ENCODE measurements at places on chromosomes 3 and 15. TPM values are rescaled to one million over a fixed set of nuclear protein-coding genes. Genes with fewer than 3 reads are reported as not detected.
A peak's percentile ranks its signal among the peaks of the same experiment; 100 is the strongest.

- no peaks in the 10 kb centered on the region for H3K36me3 ChIP-seq
- H3K4me3 ChIP-seq: no peak overlapping the region
- peak overlapping the region; percentile 45 for H3K27ac ChIP-seq
- no peak for DNase-seq
- no peaks in the 10 kb centered on the region for H3K27me3 ChIP-seq
These were observed 82.8 kb downstream of the MAGI1 start for GRCh38 chr3:65955792-65956477.

The ZNF660 gene
- total RNA-seq: 7.8 TPM

The CHRFAM7A gene
- total RNA-seq: 8.7 TPM

The GOLGA6A gene
- total RNA-seq: 6.0 TPM

DNA sequence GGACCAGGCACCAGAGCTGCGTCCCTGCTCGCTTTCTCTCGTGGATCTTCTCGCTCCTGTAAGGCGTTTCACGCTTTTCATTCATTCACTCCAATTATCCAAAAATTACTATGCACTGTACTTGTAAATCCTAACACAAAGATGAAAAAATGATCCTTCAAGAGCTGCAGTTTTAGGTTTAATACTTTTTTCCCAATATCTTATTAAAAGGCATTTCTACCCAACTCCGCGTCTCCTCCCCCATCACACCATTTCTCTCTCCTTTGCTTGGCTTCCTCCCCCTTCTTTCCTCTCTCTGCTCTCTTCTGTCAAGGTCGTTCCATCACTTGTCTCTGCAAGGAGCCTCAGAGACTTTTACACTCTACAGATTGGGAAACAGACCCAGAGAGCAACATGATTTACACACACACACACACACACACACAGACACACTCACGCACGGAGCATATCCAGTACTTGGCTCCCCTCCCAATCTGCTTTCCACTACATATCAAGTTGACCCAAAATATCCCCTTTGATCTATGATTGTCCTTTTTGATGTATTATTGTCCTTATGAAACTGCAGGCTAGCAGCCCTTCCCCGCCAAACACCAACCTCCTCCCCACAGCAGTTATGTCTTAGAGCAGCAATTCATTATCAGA, 479 bp upstream of the CLDN1 start:
- H3K4me1 ChIP-seq: peaks cover 57% of the 10 kb centered on the region
- no peak for DNase-seq
- H3K27ac ChIP-seq: peak overlapping the region; percentile 58
- no peaks in the 10 kb centered on the region for H3K36me3 ChIP-seq
- peaks cover 18% of the 10 kb centered on the region for H3K27me3 ChIP-seq

DNA sequence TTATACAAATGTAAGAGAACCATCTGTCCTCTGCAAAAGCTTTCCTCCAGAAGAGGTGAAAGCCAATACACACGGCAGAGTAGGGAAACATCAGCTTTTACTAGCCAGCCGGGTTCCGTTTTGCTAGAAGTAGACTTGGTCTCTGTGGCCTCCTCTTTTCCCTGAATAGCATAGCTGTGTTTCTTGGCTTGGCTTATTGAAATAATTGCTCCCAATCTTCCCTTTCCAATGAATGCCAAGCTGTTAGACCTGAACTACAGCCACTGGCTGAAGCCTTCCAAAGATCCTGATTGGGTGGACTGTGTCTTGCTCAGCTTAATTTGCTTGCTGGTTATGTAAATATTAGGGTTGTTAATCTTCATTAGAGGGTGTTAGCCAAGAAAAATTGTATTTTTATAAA, 157.8 kb upstream of the ROPN1 start:
- H3K36me3 ChIP-seq: peaks cover 3% of the 10 kb centered on the region
- peaks cover 7% of the 10 kb centered on the region for H3K4me1 ChIP-seq
- H3K27ac ChIP-seq: no peak overlapping the region
- H3K27me3 ChIP-seq: no peaks in the 10 kb centered on the region

The SCAMP5 gene
- total RNA-seq: 70.1 TPM

The CIB2 gene
- total RNA-seq: 45.2 TPM

GRCh38 chr15:65926899-65927298, 57.6 kb downstream of the RAB11A start:
- no peak overlapping the region for H3K4me3 ChIP-seq
- H3K4me1 ChIP-seq: peaks cover 5% of the 10 kb centered on the region
- DNase-seq: no peak
- no peak overlapping the region for H3K27ac ChIP-seq
- no peaks in the 10 kb centered on the region for H3K36me3 ChIP-seq

- peaks cover 4% of the 10 kb centered on the region for H3K36me3 ChIP-seq
- peaks cover 35% of the 10 kb centered on the region for H3K4me1 ChIP-seq
- H3K4me3 ChIP-seq: no peak overlapping the region
- no peak overlapping the region for H3K27ac ChIP-seq
These were observed 2.3 kb upstream of the TGFBR2 start for GRCh38 chr3:30604093-30604492.

GRCh38 chr3:97871801-97872524, 50.2 kb downstream of the CRYBG3 start:
- no peaks in the 10 kb centered on the region for H3K4me1 ChIP-seq
- DNase-seq: no peak
- no peaks in the 10 kb centered on the region for H3K27me3 ChIP-seq
- H3K36me3 ChIP-seq: peaks cover 46% of the 10 kb centered on the region

DNA sequence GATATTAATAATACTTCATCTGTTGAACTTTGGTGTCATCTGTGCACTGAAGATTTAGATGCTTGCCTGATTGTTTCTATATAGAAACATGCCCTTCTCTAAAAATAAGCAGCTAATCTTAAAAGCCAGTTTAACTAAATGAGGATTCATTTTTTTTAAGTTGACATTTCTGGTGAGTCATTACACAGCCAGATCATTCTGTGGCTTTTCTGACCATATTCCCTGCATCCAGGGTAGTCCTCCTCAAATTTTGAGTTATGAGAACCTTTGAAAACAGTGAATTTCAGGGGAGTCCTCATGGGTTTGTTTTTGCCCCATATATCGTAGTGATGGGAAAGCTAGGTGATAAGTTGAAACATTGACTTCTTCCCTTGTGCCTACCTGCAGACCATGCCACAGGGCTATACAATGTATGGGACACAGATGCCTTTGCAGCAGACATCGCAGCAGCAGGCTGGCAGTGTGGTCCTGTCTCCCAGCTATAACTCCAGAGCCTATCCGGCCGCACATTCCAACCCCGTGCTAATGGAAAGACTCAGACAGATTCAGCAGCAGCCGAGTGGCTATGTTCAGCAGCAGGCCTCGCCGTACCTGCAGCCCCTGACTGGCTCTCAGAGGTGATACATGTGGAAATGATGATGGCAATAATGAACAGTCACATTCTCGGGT, 26.5 kb upstream of the P2RY12 start:
- H3K4me3 ChIP-seq: no peak overlapping the region
- no peak for DNase-seq
- H3K4me1 ChIP-seq: 0 out of 2 replicates have a peak, but pooled peaks cover 3% of the 10 kb centered on the region
- H3K36me3 ChIP-seq: peaks cover 13% of the 10 kb centered on the region
- H3K27me3 ChIP-seq: no peaks in the 10 kb centered on the region

DNA sequence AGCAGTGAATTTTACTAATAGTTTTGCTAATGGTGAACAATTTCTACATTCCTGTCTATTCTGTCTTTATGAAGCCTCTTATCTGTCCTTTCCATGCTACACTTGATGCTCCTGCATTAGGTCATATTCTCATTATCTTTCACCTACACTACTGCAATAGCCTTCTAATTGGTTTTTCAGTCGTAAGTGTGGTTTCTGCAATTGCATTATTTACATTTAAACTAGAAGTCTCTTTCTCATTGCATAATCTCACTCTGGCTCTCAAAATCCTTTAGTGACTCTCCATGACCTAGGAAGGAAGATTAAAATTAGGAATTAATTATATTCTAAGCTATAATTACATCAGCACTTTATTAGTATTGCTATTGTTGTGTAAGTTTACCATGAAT, 686.5 kb downstream of the IGSF11 start:
- no peak overlapping the region for H3K27ac ChIP-seq
- no peaks in the 10 kb centered on the region for H3K27me3 ChIP-seq
- H3K4me1 ChIP-seq: no peaks in the 10 kb centered on the region
- peaks cover 8% of the 10 kb centered on the region for H3K36me3 ChIP-seq
- no peak overlapping the region for H3K4me3 ChIP-seq

GRCh38 chr3:113063126-113063894, 72.5 kb downstream of the GTPBP8 start:
- no peak overlapping the region for H3K4me3 ChIP-seq
- DNase-seq: no peak
- no peak overlapping the region for H3K27ac ChIP-seq

The TNFAIP8L3 gene
- 0.25 TPM for total RNA-seq

The IL20RB gene
- 2.3 TPM for total RNA-seq

GRCh38 chr3:124886168-124887056, 753 bp downstream of the ITGB5 start:
- H3K27me3 ChIP-seq: no peaks in the 10 kb centered on the region
- peaks cover 12% of the 10 kb centered on the region for H3K36me3 ChIP-seq
- peak; percentile 54 for DNase-seq
- H3K4me1 ChIP-seq: peaks cover 78% of the 10 kb centered on the region
- H3K27ac ChIP-seq: peak overlapping the region; percentile 93

GRCh38 chr3:127079211-127079610, 96.3 kb downstream of the PLXNA1 start:
- H3K4me3 ChIP-seq: no peak overlapping the region
- no peak overlapping the region for H3K27ac ChIP-seq
- no peaks in the 10 kb centered on the region for H3K36me3 ChIP-seq

The MLF1 gene
- total RNA-seq: 31.9 TPM

The ISY1 gene
- total RNA-seq: 21.4 TPM

- H3K27me3 ChIP-seq: no peaks in the 10 kb centered on the region
- H3K27ac ChIP-seq: no peak overlapping the region
- H3K4me1 ChIP-seq: peaks cover 10% of the 10 kb centered on the region
- no peaks in the 10 kb centered on the region for H3K36me3 ChIP-seq
- DNase-seq: no peak
These were observed 50.6 kb downstream of the CFAP20DC start for GRCh38 chr3:58999134-58999773.

The ERICH6 gene
- not detected for total RNA-seq

GRCh38 chr3:60933824-60934223, 317.4 kb downstream of the FHIT start:
- H3K36me3 ChIP-seq: no peaks in the 10 kb centered on the region
- no peak overlapping the region for H3K4me3 ChIP-seq
- H3K27me3 ChIP-seq: no peaks in the 10 kb centered on the region
- no peak for DNase-seq
- no peak overlapping the region for H3K27ac ChIP-seq
- peaks cover 11% of the 10 kb centered on the region for H3K4me1 ChIP-seq

GRCh38 chr15:36658898-36659639, 79.6 kb downstream of the CDIN1 start:
- H3K4me1 ChIP-seq: peaks cover 2% of the 10 kb centered on the region
- no peak overlapping the region for H3K27ac ChIP-seq
- H3K27me3 ChIP-seq: no peaks in the 10 kb centered on the region
- no peak overlapping the region for H3K4me3 ChIP-seq
- H3K36me3 ChIP-seq: peaks cover 11% of the 10 kb centered on the region

GRCh38 chr3:78736863-78737262, 1030.9 kb downstream of the ROBO1 start:
- H3K27me3 ChIP-seq: no peaks in the 10 kb centered on the region
- peaks cover 36% of the 10 kb centered on the region for H3K4me1 ChIP-seq
- no peak overlapping the region for H3K27ac ChIP-seq
- H3K4me3 ChIP-seq: no peak overlapping the region

GRCh38 chr3:23217872-23218554, 14.9 kb downstream of the UBE2E2 start:
- peaks cover 7% of the 10 kb centered on the region for H3K36me3 ChIP-seq
- peaks cover 23% of the 10 kb centered on the region for H3K4me1 ChIP-seq
- H3K27me3 ChIP-seq: no peaks in the 10 kb centered on the region
- no peak for DNase-seq

- H3K36me3 ChIP-seq: no peaks in the 10 kb centered on the region
- no peaks in the 10 kb centered on the region for H3K27me3 ChIP-seq
- peaks cover 19% of the 10 kb centered on the region for H3K4me1 ChIP-seq
- DNase-seq: no peak
These were observed 216.4 kb downstream of the FOXP1 start for GRCh38 chr3:71366988-71367604.

- H3K27me3 ChIP-seq: peaks cover 19% of the 10 kb centered on the region
- H3K4me3 ChIP-seq: peak overlapping the region; percentile 92
- H3K27ac ChIP-seq: peak overlapping the region; percentile 87
- DNase-seq: peak; percentile 87
These were observed 560 bp downstream of the ST6GAL1 start for GRCh38 chr3:186930641-186931531.

DNA sequence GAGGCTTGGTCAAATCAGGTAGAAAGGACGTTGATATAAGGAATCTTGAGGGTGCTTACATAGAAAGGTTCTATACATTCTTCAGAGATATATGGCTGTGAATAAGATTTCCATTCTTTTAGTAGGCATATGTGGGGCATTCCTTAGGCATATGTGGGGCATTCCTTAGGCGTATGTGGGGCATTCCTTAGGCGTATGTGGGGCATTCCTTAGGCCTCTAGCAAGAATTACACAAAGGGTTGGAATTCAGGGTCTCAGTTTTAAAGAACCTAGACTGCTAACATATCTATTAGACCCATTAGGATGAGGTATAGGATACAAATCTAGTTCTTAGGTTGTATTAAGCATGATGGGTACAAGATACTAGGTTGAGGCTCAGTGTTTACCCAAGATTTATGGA, 607.8 kb downstream of the SI start:
- no peak for DNase-seq
- peaks cover 37% of the 10 kb centered on the region for H3K36me3 ChIP-seq

GRCh38 chr3:76065964-76066363, 280.6 kb upstream of the ZNF717 start:
- no peak overlapping the region for H3K4me3 ChIP-seq
- peaks cover 56% of the 10 kb centered on the region for H3K4me1 ChIP-seq
- H3K27me3 ChIP-seq: no peaks in the 10 kb centered on the region
- H3K27ac ChIP-seq: peak overlapping the region; percentile 91
- DNase-seq: no peak
- peaks cover 39% of the 10 kb centered on the region for H3K36me3 ChIP-seq

Data from WTC11 (cell line).